ENCODE measurements at places on chromosomes 5 and 9.

DNA sequence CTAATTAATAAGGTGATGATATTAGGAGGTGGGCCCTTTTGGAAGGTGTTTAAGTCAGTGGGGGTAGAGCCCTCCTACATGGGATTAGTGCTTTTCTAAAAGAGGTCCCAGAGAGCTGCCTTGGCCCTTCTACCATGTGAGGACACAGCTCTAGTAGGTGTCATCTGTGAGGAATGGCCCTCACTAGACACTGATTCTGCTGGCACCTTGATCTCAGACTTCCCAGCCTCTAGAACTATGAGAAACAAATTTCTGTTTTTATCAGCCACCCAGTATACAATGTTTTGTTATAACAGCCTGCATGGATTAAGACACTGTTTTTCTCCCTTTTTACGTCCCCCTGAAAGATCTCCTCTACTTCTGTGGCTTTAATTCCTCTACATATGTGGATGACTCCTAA lies 31.6 kb downstream of the ACER2 start:
- no peak for DNase-seq

- peak; percentile 69 for DNase-seq
These were observed 589 bp downstream of the RIC1 start for GRCh38 chr9:5629312-5630080.

GRCh38 chr9:83056174-83056573 lies 6.8 kb downstream of the RASEF start:
- DNase-seq, result no peak

- DNase-seq, result no peak
These were observed 75.8 kb upstream of the TMEM171 start for GRCh38 chr5:73044546-73044945.

- DNase-seq, result peak; percentile 11
These were observed 72.3 kb downstream of the ICE1 start for GRCh38 chr5:5494489-5495402.

- no peak for DNase-seq
These were observed 33.4 kb upstream of the ARAP3 start for GRCh38 chr5:141715346-141715905.

DNA sequence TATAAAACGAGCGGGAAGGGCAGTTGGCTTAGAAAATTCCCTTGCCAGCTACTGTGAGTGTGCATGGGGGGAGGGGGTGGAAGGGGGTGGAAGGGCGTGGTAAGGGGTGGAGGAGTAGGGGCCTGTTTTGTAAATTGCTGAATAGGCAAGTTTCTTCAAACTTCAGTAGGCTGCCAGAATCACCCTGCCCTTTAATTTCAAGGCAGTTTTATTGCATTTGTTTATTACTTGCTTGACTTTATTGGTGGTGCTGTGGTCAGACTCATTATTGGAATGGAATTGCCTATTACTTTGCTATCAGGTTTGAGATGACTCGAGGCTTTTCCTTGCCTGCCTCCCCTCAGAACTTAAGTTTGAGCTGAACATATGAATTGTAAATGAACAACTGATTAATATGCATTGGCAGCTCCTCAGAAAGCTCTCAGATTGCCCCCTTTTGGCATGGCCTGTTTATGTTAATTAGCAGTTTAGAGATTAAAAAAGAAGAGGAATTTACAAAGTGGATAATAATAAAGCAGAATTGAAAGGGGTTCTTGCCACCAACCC lies 76.0 kb downstream of the SEMA6A start:
- DNase-seq, result no peak

DNA sequence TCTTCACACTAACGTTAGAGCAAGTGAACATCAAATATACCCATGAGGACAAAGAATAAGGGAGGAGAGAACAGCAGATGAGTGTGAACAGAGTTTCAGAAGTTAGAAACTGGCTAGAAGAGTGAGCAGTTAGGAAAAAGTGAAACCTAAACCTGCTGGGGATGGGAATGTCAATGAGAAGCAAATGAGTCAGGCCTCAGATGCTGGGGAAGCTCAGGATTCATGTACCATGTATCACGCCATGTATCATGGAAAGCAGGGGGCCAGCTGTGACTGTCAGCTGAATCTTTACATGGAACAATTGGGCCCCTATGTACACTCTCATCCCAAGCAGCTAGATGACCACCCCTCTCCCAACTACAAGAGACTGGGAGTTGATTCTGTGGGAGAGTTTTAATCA lies 16.2 kb downstream of the GDF9 start:
- no peak for DNase-seq

DNA sequence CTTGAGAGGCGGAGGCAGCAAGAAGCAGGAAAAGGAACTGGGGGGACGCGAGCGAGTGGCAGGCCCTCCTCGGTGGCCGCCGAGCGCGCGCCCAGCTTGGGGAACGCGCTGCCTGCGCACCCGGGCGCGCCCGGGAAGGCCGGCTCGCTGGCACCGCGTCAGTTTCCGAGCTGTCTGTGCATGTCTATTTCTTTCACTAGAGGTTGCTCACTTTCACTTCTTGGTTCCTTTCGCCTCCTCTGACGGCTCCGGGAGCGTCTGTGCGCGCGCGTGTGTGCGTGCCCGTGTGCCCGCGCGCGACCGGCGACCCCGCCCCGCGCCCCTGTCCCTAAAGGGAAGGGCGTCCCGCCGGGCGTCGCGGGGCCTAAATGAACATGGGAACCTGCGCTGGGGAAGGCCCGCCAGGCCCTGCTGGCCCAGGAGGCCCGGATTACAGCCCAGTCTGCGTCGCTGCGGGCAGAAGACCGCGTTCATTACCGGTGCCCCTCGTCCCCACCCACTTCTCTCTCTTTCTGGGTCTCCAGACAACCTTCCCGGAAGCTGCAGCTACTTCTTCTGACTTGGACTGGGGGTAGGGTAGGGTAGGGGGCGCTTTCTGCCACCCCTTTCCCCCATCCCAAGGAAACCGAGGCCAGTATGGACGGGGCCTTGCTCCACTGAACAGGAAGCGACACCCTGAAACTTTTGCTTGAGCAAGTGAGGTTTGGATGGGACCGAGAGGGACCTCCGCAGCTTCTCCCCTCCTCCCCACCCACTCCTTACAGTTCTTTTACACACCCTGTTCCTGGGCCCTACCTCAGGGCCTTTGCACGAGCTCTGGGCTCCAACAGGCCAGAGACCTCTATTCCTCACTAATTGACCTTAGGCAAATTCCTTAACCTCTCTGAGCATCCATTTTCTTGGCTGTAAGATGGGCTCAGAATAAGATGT lies 205.8 kb upstream of the IER5L start:
- DNase-seq, result no peak

- no peak for DNase-seq
These were observed 23.1 kb downstream of the LNPEP start for GRCh38 chr5:96958977-96959376.

DNA sequence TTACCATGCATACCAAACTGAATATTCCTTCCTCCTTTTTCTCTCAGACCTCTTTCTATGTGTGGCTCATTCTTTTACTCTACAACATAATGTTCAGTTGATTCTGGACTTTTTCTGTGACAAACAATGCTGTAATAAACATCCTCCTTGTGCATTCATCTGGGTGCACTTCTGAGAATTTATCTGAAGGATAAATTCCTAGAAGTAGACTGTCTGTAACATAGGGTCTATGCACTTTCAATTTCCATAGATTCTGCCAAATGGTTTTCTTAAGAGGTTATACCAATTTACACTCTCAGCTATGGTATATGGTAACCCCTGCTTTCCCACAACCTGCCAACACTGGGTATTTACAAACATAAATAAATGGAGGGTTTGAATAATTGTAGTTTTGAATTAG lies 24.1 kb upstream of the TNC start:
- no peak for DNase-seq

DNA sequence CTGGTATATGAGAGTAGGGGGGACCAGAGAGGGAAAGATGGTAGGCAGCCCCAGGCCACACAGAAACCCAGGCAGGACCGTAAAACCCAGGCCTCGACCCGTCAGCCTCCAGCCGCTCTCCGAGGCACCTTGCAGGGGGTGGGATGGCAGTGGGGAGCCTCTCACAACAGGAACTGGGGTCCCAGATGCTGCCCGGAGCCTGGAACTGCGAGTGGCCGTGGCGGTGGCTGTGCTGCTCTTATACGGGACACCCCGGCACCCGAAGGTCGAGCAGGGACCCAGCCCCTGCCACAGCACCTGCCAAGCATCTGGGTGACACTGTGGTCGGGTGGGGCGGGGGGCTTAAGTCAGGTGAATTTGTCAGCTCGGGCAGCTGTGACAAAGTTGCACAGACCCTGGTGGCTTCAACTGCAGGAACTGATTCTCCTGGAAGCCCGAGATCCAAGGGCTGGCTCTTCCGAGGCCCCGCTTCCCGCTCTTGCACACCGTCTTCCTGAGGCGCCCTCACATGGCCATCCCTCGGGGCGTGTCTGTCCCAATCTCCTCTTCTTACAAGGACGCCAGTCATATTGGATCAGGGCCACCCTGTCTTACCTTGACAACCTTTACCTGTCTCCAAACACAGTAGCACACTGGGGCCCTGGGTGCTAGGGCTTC lies 47.6 kb upstream of the EGFL7 start:
- no peak for DNase-seq

GRCh38 chr5:10339058-10339811 lies 14.3 kb upstream of the MARCHF6 start:
- peak; percentile 87 for DNase-seq

- no peak for DNase-seq
These were observed 296.2 kb downstream of the ARHGEF28 start for GRCh38 chr5:73922224-73922623.

GRCh38 chr9:37407468-37407867 lies 15.0 kb upstream of the GRHPR start:
- no peak for DNase-seq

DNA sequence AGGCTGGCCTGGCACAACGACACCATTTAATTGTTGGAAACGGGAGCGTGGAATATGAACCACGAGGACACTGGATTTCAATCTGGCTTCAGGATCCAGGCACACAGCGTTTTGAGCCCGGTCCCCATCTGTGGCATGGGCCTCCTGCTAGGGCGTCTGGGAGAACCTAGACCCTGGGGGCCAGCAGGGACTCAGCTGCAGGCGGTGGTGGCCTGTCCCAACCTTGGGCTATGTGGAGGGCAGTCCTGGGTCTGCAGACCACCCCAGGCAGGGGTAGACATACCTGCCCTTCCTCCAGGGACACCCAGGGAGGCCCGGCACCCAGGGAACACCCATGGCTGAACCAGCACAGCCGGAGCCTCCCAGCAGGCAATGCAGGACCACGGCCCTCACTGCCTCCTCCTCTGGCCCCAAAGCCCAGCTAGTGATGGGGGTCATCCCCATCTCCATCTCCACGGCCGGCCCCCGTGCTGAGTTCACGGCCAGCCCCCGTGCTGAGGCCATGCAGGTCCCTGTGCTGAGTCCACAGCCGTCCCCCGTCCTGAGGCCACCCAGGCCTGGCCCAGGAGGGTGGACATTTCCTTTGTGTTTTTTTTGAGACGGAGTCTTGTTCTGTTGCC lies 18.5 kb upstream of the UBAC1 start:
- DNase-seq, result no peak

- DNase-seq, result no peak
These were observed 66.1 kb downstream of the TTC39B start for GRCh38 chr9:15240927-15241326.

DNA sequence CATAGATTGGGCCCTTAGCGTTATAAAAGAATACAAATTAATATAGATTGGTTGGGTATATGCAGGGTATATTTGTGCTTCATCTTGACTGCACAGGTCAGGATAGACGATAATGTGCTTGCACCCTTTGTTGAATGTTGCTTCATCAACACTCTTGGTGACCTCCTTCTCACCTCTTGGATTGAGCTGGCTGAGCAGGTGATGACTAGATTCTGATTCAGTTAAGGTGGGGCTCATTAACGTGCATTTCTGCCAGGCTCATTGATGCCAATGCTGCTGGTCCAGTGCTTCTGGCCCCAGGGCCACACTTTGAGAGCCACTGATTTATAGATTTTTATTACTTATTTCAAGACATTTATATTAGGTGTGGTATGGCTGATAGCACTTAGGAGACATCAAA lies 27.7 kb downstream of the PCSK5 start:
- DNase-seq, result no peak

Data from NCI-H146 (cell line).